Fibroblast of mammary gland (primary cell): ENCODE measurements at places on chromosomes 1 and 21.

DNA sequence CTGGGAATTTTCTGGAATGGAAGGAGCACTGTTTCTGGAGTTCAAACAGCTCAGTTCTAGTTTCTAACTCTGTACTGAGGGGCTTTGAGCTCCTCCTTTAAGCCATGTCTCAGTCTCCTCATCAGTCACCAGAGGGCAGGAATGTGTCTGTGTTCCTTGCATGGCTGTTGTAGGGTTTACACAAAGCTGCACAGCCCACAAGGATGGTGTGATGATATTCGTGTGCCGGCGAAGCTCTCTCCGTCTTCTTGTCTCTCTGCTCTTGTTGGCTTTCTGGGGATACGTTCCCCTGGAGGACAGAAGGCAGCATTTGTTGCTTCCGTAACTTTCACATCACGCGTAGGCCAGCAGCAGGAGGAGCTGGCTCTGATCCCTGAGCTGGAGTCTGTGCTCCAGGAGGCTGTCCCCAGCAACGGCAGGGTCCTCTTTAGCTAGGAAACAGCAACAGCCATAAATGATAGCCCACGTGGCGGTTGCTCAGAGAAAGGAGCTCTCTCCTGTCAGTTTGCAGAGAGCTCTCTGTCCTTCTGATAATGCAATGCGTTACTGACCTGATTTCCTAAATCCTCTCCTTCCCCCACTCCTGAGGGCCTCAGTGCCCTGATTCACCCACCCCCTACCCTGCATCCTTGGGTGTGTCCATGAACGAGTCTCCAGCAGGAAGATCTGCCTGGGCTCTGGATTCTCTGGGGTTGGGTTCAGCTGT is 189.2 kb upstream of the VAMP3 start:
- peak; percentile 52 for DNase-seq

GRCh38 chr1:160226623-160227022 is 21.4 kb downstream of the PEA15 start:
- DNase-seq: no peak

- no peak for DNase-seq
Measured at GRCh38 chr1:66044912-66045311, 252.2 kb downstream of the PDE4B start.

- DNase-seq: no peak
Measured at GRCh38 chr1:232983375-232983774, 33.0 kb downstream of the NTPCR start.

GRCh38 chr1:66373157-66373591 is 160.8 kb upstream of the SGIP1 start:
- no peak for DNase-seq

DNA sequence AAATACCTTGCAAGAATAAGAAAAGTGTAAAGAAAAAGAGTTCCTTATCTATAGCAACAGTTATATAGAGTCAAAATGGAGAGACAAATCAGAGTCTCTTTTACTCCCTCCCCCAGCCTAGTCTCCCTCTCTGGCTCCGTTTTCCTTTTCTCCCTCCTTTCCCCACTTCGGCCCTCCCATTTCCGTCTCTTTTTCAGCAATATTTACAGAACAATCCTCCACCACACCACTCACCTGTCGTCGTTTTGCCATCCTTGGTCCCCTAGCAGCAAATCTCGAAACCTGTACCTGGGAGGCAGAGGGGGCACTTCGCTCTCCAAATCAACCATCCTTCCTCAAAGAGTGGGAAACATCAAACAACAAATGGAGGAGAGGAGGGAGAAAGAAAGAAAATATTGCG is 259 bp downstream of the KCNT2 start:
- DNase-seq: no peak

DNA sequence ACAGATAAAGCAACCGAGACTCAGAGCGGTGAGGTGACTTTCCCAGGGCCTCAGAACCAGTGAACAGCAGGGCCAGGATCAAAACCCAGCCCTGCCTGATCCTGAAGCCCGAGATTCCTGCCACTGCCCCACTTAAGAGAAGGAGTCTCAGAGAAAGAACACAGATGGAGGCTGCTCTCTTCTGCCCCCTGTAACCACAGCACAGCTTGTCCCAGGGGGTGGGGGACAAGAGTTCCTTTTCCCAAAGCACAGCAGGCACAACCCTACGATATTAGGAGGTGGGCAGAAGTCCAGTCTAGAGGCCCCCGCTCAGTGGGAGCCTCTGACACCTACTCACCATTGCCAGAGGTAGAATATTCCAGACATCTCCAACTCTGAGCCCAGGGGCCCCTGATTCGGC is 24.0 kb upstream of the VWA5B1 start:
- DNase-seq: no peak

DNA sequence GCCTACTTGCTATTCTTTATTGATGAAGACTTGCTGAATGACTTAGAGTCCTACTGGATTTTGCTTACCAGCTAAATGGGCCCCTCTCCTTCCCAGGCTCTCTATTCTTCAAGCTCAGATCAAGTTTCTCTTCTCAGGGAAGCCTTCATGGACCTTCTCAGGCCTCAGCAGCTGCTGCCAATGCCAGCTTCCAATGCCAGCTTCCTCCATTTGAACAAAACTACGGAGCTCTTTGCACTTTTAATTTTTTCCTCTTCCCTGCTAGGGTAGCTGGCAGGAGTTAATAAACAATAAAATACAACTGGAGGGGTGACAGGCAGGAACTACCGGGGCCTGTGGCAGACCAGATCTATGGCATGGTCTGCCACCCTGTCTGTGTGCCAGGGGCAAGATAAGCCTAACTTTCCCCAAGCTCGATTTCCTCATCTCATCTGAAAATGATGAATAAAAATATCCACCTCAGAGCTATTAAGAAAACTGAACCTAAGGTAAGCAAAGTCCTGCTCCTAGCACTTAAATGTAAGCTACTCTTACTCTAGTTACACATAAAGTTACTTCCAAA is 995 bp upstream of the IPO13 start:
- DNase-seq: no peak

DNA sequence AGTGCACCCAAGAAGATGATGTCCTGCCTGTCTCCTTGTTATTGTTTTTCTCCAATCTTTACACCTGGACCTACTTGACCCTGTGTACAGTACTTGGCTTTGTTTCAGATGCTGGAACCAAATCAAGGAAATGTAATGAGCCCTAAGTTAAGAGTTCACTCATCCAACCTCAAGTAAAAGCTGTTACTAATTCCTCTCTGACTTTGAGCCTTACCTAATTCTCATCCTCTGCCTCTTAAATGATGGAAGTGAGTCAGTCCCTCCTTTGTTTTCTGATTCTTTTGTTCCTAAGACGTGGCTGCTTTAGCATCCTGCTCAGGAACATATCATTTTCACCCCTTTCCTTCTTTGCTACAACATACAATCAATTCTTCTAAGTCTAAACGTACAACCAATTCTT is 15.3 kb upstream of the PLA2G4A start:
- DNase-seq: peak; percentile 38

GRCh38 chr1:87759421-87760087 is 430.9 kb downstream of the LMO4 start:
- DNase-seq: no peak

DNA sequence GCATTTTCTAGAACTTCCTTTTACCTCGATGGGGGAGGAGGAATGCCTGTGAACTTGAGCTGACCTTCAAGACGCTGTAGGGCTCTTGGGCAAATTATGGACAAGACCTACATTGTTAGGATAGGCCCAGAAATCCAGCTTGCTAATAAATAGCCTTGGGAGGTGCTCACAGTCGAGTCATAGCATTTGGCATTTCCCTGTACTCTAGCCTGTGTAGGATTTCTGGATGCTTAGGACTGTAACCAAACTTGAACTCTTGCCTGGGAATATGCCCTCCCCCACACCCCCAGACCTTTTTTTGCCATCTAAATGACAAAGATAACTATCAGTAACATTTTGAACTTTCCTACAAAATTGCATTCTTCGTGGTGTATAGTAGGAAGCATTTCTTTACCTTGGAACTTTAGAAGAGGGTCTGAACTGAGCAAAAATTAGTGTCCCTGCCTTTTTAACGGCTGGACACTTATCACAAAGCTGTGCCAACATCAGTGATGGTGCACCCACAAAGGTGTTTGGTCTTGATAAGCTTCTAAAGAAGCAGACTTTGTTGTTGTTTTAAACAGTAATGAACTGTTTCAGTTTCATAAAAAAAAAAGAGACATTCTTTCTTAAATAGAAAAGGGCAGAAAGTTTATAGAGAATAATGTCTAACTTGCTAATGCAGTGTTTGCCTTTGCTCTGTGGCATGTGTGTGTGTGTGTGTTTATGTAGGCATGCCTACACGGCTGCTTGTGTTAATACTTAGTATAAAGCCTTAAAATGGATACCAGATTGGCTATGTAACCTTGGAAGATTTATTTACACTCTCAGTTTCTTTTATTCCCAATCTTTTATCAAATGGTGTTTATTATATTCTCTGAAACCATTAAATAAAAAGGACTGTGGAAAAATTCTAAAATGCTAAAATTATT is 88.2 kb downstream of the NFIA start:
- DNase-seq: peak; percentile 57

DNA sequence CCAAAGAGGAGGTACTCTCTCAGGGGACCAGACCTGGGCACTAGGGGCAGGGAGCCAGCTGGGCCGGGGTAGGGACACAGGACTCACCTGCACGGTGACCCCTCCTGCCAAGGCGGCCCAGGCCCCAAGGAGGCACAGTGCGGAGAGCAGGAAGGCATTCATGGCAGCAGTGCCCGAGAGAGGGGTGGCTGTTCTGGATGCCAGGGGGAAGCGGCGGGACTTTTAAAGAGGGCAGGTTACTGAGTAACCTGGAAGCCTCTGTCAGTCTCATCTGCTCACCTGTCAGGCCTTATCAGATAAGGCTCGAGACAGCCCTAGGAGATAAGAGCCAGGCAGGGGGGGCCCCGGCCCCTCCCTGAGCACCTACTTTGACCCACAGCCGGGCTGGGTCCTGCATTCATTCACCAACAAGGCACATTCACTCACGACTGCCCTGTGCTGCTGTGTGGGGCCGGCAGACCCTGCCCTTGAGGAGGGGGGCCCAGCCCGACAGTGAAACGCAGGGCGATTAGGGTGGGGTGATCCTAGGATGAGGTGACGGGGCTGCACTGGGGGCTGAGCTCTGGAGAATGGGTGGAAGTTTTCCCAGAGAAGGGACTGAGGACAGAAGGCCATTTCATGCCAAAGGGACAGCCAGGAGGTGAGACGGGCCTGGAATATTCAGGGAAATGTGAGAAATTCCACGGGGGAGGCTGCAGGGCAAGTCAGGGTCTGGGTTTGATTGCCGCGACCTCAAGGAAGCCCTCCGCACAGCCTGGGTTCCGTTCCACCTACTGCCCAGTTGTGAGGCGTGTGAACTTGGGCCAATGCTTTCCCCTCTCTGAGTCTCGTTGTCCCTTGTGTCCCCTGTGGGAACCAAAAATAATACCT is at the start of gene GUCA2A:
TSS of gene GUCA2A (minus strand) at position 195 of the 870 bp plus-strand sequence. CDS start at position 162, 33 bp downstream.
- no peak for DNase-seq

GRCh38 chr21:45631540-45631939 is 12.0 kb upstream of the PCBP3 start:
- no peak for DNase-seq

- DNase-seq: no peak
Measured at GRCh38 chr1:225413708-225414375, 14.0 kb downstream of the LBR start.

DNA sequence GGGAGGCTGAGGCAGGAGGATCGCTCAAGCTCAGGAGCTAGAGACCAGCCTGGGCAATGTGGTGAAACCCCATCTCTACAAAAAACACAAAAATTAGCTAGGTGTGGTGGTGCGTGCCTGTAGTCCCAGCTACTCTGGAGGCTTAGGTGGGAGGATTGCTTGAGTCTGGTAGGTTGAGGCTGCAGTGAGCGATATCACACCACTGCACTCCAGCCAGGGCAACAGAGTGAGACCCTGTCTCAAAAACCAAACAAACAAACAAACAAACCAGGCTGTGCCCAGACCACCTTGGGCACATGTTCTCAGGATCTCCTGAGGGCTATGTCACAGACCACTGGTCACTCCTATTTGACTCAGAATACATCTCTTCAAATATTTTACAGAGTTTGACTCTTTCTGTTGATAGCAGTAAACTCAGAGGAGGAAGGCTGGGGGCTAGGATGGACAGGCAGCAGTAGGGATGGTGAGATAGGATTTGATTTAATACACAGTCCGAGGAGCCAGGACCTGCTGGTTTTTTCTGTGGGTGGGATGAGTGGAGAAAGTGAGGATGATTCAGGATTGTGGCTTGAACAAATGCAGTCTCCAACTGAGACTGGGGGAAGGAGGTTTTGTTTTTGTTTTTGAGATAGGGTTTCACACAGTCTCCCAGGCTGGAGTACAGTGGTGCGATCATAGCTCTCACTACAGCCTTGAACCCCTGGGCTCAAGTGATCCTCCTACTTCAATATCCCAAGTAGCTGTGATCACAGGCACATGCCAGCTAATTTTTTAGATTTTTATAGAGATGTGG is 46.5 kb downstream of the OLFML3 start:
- DNase-seq: peak; percentile 73

- peak; percentile 72 for DNase-seq
Measured at GRCh38 chr1:1540090-1540817, at the start of gene TMEM240. Gene TMEM240 (minus strand): TSS chr1:1540624. CDS start chr1:1540346, 278 bp downstream.

DNA sequence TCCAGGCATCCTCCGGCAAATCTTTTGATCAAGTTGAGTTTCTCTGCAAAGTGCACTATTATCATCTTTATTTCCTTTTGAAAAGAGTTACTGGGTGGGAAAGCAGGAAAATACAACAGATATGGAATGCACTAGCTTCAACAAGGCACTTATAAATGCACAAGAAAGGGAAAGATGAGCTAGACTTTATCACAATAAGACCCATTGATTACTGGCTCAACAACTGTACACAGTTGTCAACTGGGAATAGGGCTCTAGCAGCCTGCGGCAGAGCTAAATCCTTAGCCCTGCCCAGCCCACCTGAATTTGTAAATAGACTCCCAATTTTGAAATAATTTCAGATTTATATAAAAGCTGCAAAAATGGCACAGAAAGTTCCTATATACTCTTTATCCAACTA is 111.4 kb downstream of the CSMD2 start:
- DNase-seq: no peak

GRCh38 chr1:7356079-7356478 is 415.0 kb upstream of the VAMP3 start:
- DNase-seq: no peak

DNA sequence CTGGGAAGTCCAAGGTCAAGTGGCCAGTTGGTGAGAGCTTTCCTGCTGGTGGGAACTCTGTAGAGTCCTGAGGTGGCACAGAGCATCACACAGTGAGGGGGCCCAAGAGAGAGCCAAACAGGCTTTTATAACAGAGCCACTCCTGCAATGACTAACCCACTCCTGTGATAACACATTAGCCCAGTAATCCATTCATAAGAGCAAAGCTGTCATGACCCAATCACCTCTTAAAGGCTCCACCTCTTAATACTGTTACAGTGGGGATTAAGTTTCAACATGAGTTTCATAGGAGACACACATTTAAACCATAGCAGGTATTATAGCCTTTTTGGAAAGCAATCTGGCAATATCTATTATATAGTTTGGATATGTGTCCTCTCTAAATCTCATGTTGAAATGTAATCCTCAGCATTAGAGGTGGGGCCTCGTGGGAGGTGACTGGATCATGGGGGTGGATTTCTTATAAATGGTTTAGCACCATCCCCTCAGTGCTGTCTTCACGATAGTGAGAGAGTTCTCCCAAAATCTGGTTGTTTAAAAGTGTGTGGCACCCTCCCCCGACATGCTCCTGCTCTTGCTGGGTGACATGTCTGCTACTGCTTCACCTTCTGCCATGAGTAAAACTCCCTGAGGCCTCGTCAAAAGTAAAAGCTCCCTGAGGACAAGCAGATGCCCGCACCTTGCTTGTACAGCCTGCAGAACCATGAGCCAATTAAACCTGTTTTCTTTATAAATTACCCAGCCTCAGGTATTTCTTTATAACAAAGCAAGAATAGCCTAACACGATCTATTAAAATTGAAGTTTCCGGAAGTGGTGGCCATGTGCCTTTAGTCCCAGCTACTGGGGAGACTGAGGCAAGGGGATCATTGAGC is 64.5 kb downstream of the CD58 start:
- DNase-seq: peak; percentile 18
